ENCODE measurements at places on chromosomes 5 and 9. TPM values are rescaled to one million over a fixed set of nuclear protein-coding genes. Genes with fewer than 3 reads are reported as not detected.

The SREK1IP1 gene
- total RNA-seq, result 12.5 TPM

The TOPORS gene
- 28.7 TPM for total RNA-seq

The FCN1 gene
- total RNA-seq, result not detected

The LAMC3 gene
- 0.37 TPM for total RNA-seq

The ABLIM3 gene
- total RNA-seq, result 68.8 TPM

All from subcutaneous preadipocyte (primary cell).